Lung (tissue), 17 donors: ENCODE measurements at places on chromosomes 5 and 9. TPM values are rescaled to one million over a fixed set of nuclear protein-coding genes. Genes with fewer than 3 reads are reported as not detected.

The SLCO4C1 gene
- 26.5 TPM for total RNA-seq

The HNRNPH1 gene
- 422 TPM for total RNA-seq

The HDAC3 gene
- 62.5 TPM for total RNA-seq

The ARHGEF37 gene
- 9.1 TPM for total RNA-seq

The C5orf58 gene
- not detected for total RNA-seq

The ZNF608 gene
- total RNA-seq: 83.2 TPM

The DYNC2I2 gene
- 84.8 TPM for total RNA-seq

The CMYA5 gene
- 12.3 TPM for total RNA-seq

The ATP10B gene
- 0.18 TPM for total RNA-seq

The PRDM9 gene
- total RNA-seq: not detected

The PFN3 gene
- total RNA-seq: not detected

The GDA gene
- total RNA-seq: 0.61 TPM

The RELL2 gene
- 1.2 TPM for total RNA-seq

The DND1 gene
- total RNA-seq: 0.60 TPM

The TMEM171 gene
- total RNA-seq: 0.86 TPM

The RNF20 gene
- 38.5 TPM for total RNA-seq

The MYOZ3 gene
- total RNA-seq: 0.55 TPM

The TLX3 gene
- not detected for total RNA-seq

The COL27A1 gene
- 18.4 TPM for total RNA-seq

The PNPLA7 gene
- total RNA-seq: 8.9 TPM

The RAB14 gene
- 73.9 TPM for total RNA-seq

The IL13 gene
- total RNA-seq: not detected

The PLPP7 gene
- total RNA-seq: 1.2 TPM

The AFAP1L1 gene
- 22.8 TPM for total RNA-seq

The WNK2 gene
- total RNA-seq: 4.2 TPM

The SMIM15 gene
- 50.3 TPM for total RNA-seq

The RANBP17 gene
- total RNA-seq: 130 TPM

The TYRP1 gene
- 1.4 TPM for total RNA-seq

The CD274 gene
- total RNA-seq: 13.2 TPM

The CRB2 gene
- 0.34 TPM for total RNA-seq

The TLR4 gene
- total RNA-seq: 32.7 TPM

The CLIC3 gene
- total RNA-seq: 72.0 TPM

The TBC1D9B gene
- 129 TPM for total RNA-seq

The SLC36A2 gene
- total RNA-seq: not detected

The TMEM174 gene
- not detected for total RNA-seq

The FGF18 gene
- total RNA-seq: 3.1 TPM

The HK3 gene
- total RNA-seq: 9.2 TPM

The GLIPR2 gene
- total RNA-seq: 112 TPM

The MUSK gene
- 0.64 TPM for total RNA-seq

The GFI1B gene
- 1.0 TPM for total RNA-seq

The RUSC2 gene
- total RNA-seq: 25.7 TPM

The CMBL gene
- total RNA-seq: 14.6 TPM

The APC gene
- total RNA-seq: 103 TPM

The CBY3 gene
- not detected for total RNA-seq

The FBXL7 gene
- total RNA-seq: 15.5 TPM

The NNT gene
- total RNA-seq: 54.2 TPM

The SLC6A7 gene
- total RNA-seq: not detected

The ADAMTS2 gene
- total RNA-seq: 45.5 TPM

The TEX53 gene
- not detected for total RNA-seq

The CARD19 gene
- total RNA-seq: 44.1 TPM

The ALDH1A1 gene
- total RNA-seq: 137 TPM

The ZNF366 gene
- 4.3 TPM for total RNA-seq

The SOHLH1 gene
- total RNA-seq: not detected

The DIPK1B gene
- 26.7 TPM for total RNA-seq
